ENCODE measurements at places on chromosomes 16 and 17.

- DNase-seq = no peak
Observed at GRCh38 chr16:54216688-54217087, 69.9 kb downstream of the IRX3 start.

DNA sequence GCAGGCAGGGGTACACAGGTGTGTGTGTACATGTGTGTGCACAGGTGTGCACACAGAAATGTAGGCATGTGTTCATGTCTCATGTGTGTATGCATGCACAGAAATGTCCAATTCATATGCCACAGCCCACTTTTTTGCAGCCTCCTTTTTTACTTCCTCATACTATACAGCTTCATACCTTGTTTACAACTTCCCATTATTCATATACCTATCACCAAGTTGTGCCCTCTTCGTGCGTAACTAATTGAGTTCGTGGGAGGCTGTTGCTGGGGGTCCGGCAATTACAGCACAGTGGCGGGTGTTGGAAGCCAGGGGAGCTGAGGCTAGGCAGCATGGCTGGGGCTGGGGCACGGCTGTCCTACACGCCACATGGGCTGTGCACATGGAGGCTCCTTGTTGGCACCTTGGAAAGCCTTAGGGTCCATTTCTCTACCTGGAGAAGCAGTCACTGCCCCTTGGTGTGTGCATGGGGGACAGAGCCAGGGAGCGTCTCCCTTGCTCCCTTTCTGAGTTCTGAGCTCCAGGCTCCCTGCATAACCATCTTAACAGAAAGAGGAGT, 266.7 kb downstream of the ENGASE start:
- no peak for DNase-seq

GRCh38 chr16:60510208-60510607, 1526.0 kb downstream of the CDH8 start:
- DNase-seq = no peak

GRCh38 chr17:57627591-57627990, 117.5 kb downstream of the CCDC182 start:
- no peak for DNase-seq

DNA sequence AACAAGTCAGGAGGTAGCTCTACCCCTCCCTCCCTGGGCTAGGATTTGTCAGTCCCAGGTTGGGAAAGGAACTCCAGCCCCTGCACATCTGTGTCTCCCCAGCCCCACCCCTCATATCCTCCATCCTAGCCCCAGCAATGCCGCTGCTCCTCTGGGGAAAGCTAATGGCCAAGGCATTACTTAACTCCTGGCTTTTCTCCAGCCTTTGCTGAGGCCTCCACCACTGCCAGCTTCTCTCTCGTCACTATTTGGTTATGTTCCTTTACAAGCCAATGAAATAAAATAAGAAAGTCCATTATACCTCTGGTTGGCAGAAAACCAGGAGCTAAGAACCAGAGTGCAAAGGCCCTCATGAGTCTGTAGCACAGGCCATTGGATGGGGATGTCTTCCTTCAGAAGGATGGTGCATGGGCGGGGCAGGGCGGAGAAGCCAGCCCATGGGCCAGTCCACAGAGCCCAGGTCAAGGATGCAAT, 171.0 kb downstream of the CCDC182 start:
- DNase-seq = no peak
